ENCODE measurements at places on chromosomes 1 and 21.

DNA sequence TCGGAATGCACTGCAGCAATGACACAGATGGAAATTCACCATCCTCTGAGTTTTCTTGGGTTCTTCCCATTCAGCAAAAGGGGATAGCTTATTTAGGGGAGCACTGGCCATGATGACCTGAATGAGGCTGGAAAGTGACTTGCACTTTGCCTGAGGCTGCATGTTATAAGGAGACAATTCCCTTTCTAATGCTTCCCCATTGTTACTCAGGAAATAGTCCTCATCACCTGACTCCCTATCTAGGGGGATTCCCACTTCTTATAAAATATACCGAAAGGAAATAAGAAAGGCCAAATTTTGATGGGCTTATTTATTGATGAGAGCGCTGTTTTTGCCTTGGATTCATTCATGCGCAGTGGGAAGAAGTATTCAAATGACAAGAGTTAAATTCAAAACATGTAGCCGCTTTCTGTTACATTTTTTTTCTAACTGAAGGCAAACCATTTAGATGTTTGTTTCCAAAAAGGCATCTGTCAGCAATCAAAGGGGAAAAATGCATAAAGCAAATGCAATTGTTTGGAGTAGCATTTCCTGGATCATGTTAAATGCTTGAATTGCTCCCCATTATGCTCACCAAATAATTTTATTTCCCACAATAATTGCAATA is 220.3 kb upstream of the NFIA start:
- DNase-seq, result no peak

- DNase-seq, result peak; percentile 50
Observed at GRCh38 chr1:9909234-9910046, 629 bp downstream of the CTNNBIP1 start.

- DNase-seq, result no peak
Observed at GRCh38 chr21:24428591-24429199, 1178.6 kb downstream of the MRPL39 start.

GRCh38 chr1:1907098-1907736 is 7.8 kb upstream of the CALML6 start:
- no peak for DNase-seq

- no peak for DNase-seq
Observed at GRCh38 chr1:7580923-7581753, 190.0 kb upstream of the VAMP3 start.

DNA sequence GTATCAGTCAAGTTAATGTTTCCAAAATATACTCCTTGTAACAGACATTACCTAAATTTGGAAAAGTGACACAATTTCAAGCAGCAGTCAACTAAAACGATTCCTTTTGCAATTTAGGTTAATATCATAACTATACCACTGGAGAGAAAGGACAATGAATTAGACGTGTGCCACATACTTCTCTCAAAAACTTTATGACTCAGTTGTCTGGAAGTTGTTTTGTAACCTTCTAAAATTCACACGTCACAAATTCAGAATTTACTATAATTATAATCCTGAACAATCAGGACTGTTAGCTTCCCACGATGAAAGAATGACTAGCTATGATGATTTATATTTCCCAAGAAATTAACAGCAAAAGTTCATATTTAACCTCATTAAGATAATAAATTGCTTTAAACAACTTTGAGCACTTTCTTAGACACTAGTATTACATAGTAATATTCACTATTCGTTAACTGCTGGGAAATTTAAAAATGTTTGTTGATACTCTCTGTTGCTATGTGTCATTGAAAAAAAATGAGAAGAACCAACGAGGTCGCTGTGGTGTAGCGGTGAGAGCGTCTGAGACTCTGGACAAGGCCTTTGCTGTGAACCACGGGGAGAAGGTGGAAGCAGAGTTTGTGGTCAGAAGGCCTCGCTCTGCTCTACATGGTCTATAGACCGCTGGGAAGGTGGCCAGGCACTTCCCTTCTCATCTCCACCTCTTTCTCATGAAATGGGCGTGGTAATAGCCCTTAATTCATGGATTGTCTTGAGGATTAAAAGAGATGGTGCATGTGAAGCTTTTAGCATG is 27.9 kb upstream of the BATF3 start:
- DNase-seq, result peak; percentile 26

- no peak for DNase-seq
Observed at GRCh38 chr1:200223613-200224012, 186.2 kb downstream of the ZNF281 start.

- DNase-seq, result no peak
Observed at GRCh38 chr1:196477262-196477661, 131.0 kb downstream of the KCNT2 start.

DNA sequence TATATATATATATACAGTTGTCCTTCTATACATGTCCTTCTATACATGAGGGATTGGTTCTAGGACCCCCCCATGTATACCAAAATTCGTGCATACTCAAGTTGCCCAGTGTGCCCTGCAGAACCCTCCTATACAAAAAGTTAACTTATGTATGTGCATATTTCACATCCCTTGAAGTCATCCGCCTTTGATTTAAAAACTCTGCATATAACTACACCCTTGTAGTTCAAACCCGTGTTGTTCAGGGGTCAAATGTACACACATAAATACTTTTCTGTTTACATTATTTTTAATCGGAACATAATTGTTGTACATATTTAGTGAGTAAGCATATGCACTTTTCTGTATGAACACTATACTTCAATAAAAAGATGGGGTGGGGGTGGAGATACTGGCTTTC is 7.7 kb upstream of the ABL2 start:
- no peak for DNase-seq

DNA sequence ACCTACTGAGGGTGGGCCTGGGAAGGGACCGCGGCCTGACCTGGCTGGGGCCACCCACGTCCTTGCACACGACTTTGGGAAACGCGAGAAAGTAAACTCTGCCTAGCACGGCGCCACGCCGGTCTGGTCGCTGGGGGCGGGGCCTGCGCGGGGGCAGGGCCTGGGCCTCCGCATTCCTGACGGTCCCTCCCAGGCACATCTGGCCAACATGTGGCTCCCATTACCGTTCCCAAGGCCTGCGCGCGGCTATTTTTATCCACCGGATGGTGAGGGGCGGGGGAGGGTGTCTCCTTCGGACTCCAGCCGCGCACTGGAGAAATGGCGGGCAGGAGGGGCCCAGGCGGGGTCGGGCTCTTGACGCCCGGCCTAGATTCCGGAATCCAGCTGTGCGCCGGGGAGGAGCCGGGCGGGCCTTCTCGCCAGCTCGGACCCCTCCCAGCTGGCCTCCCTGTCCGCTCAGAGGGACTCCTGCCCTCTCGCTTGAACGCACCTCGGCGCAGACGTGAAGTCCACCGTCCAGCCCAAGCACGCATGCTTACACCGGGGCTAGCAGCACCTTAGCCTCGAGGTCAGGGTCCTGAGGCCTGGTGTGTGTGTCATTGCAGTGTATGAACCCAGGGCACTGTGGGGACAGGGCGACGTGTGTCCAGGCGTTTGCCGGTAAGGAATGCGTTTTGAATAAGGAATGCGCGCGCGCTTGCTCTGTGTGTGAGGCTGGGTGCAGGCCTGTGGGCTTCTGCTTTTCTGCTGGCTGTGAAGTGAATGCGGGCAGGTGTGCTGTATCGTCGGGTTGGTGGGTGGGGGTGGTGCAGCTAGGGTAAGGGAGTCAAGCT is 2.1 kb downstream of the EVA1B start:
- peak; percentile 42 for DNase-seq

DNA sequence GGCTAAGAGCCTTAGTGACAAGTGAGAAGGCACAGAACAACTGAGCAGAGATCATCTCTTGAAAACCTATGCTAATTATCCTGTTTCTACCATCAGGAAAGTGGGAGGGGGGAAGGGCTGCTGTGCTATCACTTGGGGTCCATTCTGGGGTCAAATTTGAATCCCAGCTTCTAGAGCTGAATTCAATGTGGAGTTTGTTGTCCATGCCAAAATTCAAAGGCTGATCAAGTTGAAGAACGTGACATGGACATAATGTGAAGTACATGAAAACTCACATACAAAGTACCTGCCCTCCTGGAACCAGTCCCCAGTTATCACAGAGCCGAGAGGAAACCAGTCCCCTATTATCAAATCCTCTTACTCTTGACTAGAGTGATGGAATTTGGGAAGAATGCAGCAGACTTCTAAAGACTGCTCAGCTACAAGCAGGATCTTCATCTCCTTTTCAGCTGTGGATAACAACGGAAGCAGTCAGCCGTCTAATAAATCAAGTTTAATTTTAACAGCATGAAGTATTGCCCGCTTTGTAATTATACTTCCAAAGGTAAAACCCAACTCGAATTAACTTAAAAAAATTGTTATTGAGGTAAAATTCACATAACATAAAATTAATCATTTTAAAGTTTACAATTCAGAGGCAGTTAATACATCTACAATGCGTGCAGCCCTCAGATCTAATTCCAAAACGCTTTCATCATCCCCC is 78.3 kb downstream of the SLC45A1 start:
- DNase-seq, result no peak

DNA sequence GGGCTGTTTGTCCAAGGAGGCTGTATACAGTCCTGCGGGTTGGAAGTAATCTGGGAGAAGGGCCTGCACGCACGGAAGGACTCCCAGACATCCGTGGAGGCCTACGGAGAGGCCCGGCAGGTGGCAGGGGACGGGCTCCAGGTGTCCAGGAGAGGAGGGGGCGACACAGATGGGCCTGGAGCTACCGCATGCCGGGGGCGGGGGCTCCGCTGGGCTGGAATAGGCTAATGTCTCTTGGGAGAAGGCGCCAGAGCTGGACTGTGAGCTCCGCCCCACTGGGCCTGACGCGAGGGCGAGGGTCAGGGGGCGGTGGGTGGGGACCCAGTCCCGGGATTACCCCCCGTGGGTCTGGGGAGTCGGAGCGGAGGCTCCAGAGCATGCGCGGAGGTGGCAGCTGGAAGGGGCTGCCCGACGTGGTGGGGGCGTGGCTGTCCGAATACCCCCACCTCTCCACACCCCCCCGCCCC is 659 bp downstream of the AGO1 start:
- peak; percentile 51 for DNase-seq

- DNase-seq, result no peak
Observed at GRCh38 chr1:118188411-118188810, 3.4 kb upstream of the SPAG17 start.

DNA sequence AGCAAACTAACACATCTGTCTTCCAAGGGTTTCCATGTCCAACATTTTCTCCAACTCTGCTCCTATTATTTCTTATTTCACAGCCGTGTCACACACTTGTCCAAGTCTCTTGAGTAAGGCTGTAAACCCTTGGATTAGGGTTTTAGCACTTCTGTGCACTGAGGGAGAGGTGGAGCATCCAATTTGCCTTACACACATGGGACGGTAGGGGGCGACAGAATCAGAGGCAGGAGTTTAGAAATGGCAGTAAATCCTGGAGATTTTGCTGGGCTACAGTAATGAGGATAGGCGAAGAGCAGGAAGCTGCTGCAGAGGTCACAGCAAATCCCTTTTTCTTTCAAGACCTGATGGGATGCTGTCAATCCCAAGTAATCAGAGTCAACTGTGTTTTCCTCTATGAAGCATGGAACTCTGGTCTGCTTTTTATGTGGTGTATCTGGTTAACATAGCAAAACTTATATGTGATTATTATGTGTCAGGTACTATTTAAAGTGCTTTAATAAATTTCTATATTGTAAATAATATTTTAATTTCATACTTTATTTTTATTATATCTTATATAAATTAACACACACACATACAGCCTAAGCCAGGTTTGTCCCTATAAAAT is 15.4 kb upstream of the LCE5A start:
- DNase-seq, result no peak

DNA sequence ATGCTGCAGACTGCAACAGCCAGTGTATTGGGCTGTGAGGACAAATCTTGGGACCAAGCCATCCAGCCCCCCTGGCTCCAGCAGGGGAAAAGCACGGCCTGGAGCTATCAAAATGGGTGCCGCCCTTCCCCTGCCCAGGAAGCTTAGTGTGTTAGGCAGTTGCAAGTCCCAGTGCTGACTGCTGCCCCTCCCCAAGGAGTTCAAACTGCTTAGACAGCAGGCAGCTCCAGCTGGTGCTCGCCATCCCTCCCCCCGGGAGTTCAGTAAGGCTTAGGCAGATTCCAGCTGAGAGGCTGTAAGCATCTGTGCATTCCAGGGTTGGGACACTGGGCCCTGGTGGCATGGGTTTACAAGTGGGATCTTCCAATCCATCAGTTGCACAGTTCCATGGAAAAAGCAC is 579.6 kb upstream of the NR5A2 start:
- DNase-seq, result no peak

DNA sequence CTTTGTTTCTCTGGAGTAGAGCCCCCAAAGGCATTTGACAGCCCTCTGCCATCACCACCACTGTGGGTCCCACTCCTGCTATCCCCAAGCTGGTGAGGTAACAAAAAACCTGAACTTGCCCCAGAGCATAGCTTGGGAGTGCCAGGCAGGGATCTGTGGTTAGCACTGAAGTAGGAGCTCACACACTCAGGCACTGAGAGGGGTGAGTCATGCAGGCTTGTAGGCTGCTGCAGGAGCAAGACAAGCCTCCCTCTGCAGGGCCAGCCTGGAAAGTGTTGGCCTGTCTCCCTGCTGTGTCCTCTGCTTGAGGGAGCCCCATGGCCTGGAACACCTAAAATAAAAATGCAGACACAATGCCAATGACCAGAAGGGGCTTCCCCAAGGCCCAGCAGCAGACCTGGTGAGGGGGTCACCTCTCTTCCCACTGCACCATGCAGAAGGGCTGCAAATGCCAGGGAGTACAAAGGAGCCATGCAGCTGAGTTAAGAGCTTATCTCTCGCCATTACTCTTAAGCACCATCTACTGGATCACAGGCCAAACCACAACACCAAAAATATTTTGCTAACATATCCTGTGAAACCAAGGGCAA is 108.9 kb upstream of the POGK start:
- no peak for DNase-seq

GRCh38 chr1:44860331-44860730 is 17.3 kb upstream of the PTCH2 start:
- no peak for DNase-seq

- DNase-seq, result no peak
Observed at GRCh38 chr1:22563671-22564602, 648 bp downstream of the EPHA8 start.

DNA sequence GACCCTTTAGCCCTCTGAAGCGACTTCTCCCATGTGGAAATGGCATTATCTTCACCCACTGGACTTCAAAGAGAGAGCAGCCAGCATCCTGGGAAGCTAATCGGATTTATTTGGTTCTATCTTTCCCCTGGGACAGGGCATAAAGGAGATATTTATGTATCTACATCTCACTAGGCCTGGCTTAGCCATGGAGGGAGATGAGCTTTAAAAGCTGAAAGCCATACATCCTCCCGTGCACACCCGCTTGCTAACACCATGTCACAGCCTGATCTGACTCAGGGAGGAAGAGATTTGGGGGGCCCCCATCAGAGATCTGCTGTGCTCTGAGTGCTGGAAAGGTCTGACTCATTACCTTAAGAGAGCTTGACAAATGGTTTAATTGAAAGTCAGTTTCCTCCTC is 155.9 kb downstream of the PLXNA2 start:
- no peak for DNase-seq
